ENCODE measurements at places on chromosomes 11 and 22.
A peak's percentile ranks its signal among the peaks of the same experiment; 100 is the strongest.

GRCh38 chr11:20207781-20208621 lies 47.7 kb upstream of the DBX1 start:
- no peak for DNase-seq

DNA sequence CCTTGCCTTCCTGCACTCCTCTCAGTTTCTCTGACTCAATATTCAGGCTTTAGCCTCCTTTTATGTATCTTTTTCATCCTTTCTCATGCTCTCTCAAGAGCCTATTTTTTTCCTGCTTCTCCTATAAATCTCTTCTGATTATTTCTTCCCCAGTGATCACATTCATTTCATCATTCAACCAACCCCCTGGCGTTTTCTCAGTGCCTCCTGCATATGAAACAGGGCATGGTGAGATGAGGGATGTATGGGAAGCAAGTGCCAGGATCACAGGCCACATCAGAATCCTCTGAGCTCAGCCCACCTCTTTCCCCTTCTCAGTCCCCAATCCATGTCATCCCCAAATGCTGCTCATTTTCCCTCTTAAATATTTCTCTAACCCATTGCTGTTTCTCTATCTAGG lies 38.7 kb upstream of the NRIP3 start:
- no peak for DNase-seq

DNA sequence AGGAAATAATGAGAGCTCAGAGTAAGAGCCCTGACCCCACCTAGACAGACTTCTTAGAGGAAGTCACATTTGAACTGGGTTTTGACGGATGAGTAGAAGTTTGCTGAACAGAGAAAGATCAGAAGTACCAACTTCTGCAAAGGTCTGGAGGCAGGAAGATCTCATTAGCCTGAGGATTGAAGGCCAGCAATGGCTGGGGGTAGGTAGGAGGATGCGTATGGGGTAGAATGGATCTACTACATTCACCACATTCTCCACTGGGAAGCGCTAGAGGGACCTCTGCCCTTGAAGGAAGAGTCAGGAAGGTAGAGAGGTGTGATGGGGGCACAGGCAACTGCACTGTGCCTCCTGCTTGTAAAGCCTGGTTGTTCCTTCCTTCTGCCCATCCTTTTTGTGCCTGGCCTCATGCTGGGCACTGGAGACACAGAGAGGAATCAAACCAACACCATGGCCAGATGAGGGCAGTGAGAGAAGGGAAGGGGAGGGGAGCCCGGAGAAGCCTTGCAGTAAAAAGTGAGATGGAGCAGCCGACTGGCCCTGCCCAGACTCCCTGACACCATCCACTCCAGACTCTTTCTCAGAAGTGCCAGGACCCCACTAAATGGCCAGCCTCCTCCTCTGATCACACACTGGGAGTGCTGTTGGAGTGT lies 4.9 kb downstream of the TPBGL start:
- no peak for DNase-seq

DNA sequence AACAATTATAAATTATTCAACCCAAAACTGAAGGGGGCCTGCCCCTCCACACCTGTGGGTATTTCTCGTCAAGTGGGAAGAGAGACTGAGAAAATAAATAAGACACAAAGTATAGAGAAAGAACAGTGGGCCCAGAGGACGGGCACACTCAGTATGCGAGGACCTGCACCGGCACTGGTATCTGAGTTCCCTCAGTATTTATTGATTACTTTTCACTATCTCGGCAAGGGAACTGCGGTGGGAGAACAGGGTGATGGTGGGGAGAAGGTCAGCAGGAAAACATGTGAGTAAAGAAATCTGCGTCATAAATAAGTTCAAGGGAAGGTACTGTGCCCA lies 3.2 kb downstream of the C11orf54 start:
- DNase-seq, result no peak

DNA sequence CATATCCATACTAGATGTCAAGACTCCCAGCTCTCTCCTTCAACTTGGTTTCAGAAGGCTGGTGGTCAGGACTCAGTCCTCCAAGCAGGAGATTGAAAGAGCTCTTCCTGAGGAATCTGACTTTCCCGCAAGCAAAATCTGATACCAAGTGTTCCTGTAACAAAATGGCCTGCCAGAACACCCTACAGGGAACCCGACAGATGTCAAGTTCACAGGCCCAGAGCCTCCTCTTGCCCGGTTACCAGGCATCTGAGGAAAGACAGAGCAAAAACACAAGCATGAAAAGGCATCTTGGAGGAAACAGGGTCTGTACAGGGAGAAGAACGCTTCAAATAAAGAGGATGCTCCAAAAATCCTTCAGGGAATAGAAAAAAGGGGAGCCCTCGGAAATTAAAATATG lies 8.7 kb upstream of the KCNJ5 start:
- no peak for DNase-seq

- no peak for DNase-seq
Measured at GRCh38 chr11:35330931-35331330, 88.4 kb downstream of the SLC1A2 start.

GRCh38 chr11:92861634-92862033 lies 107.8 kb upstream of the MTNR1B start:
- no peak for DNase-seq

GRCh38 chr22:19679522-19680101 lies 34.7 kb upstream of the SEPTIN5 start:
- DNase-seq, result no peak

- DNase-seq, result no peak
Measured at GRCh38 chr22:33073989-33074418, 15.8 kb upstream of the SYN3 start.

- DNase-seq, result no peak
Measured at GRCh38 chr11:17098038-17098437, 20.6 kb upstream of the RPS13 start.

DNA sequence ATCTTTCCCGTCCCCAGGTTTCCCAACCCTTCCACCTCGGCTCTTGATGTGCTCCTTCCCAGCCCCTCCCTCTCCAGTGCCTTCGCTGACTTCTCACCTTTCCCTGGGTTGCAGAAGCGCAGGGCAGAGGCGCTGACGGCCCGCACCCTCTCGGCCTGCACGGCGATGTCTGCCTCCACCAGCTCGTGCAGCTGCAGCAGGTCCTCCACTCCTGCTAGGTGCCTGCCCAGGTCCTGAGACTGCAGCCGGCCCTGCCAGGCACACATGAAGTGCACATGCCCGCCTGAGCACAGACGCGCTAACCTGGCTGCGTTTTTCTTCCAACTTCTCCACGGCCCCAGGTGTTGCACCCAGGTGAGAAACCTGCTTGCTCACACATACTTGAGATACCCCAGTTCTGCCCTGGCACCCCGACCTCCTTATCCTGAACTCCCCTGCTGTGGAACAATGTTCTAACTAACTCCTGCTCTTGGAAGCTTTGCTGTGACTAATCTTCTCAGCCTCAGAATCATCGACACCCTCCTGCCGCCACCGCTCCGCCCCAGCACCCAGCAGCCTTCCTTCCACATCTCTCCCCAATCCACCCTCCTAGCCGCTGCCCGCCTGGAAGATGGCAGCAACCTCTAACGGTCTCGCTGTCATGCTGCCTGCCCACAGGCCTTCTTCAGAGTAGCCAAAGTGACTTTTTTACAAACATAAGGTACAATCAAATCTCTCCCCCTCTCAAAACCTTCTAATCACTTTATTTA lies 23.3 kb downstream of the SPTBN2 start:
- no peak for DNase-seq

- no peak for DNase-seq
Measured at GRCh38 chr22:39410264-39410663, 10.7 kb downstream of the TAB1 start.

DNA sequence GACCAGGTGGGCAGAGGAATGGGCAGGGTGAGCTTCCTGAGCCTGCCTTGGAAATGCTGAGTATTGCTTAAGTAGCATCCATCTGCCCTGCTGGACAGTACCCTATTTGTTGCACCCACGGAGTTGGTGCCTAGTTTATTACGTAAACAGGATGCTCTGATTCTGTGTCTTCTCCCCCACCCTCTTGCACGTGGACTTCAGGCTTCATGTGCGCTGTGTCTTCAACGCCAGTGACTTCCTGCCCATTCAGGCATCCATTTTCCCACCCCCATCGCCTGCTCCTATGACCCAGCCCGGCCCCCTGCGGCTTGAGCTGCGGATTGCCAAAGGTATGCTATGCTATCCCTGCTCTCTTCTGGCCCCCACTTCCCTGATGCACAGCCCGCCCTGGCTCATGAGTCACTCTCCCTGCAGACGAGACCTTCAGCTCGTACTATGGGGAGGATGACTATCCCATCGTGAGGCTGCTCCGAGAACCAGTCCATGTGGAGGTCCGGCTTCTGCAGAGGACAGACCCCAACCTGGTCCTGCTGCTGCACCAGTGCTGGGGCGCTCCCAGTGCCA lies 5.7 kb downstream of the ZP1 start:
- no peak for DNase-seq

- no peak for DNase-seq
Measured at GRCh38 chr11:35524780-35525179, 636 bp downstream of the PAMR1 start.

- peak; percentile 91 for DNase-seq
Measured at GRCh38 chr22:19287076-19287707, 4.3 kb downstream of the CLTCL1 start.

GRCh38 chr11:89508544-89508943 lies 17.4 kb upstream of the NOX4 start:
- DNase-seq, result no peak

- DNase-seq, result peak; percentile 68
Measured at GRCh38 chr22:23457380-23457985, 122.6 kb downstream of the IGLL1 start.

Data from SHP77 treated with DMSO at 0.1 percent for 48 hours (cell line).